ENCODE measurements at places on chromosomes 16 and 17.

GRCh38 chr17:75589012-75589918 lies 1.7 kb downstream of the MYO15B start:
- peaks cover 14% of the 10 kb centered on the region for H3K4me1 ChIP-seq
- H3K4me3 ChIP-seq, result peak overlapping the region; percentile 61
- peak; percentile 84 for DNase-seq

DNA sequence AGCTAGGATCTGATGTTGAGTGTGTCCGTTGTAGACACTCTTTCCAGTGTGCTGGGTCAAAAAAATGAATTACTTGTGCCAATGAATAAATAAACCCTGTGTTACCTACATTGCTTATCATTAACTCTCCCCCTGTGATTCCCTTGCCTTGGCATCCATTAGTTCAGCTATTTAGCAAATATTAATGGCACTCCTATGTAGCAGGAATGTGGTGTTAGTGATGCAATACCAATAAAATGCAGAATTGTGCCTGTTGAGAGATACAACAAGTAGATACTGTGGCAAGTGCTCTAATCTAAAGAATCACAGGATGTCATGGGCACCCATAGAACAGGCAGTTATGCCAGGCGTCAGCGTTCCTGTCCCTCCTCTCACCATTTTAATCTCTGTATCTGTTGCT lies 343.2 kb downstream of the PMP22 start:
- DNase-seq, result no peak
- H3K27ac ChIP-seq, result no peak overlapping the region

DNA sequence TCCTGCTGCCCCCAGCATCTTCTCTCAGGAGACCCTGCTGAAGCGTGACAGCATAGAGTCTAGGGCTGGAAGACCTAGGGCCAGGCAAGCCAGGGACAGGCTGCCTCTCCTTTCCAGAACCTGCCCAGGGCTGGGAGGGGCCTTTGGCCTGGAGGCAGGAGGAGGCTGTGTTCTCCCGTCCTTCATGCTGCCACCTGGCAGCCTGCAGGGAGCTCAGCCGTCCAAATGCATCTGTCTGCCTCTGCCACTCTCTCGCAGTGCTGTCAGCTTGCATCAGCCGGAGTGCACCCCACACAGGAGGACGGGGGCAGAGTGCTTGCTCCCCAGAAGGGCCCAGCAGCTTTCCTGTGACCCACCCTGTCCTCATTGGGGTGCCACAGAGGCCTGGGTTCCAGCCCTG lies 31.3 kb downstream of the ARHGAP23 start:
- no peak overlapping the region for H3K27ac ChIP-seq
- H3K36me3 ChIP-seq, result no peaks in the 10 kb centered on the region
- H3K27me3 ChIP-seq, result peaks cover 19% of the 10 kb centered on the region
- no peak overlapping the region for H3K4me3 ChIP-seq
- H3K4me1 ChIP-seq, result peaks cover 6% of the 10 kb centered on the region

- H3K4me3 ChIP-seq, result peak overlapping the region; percentile 17
- no peak for DNase-seq
- H3K27ac ChIP-seq, result peak overlapping the region; percentile 93
- H3K36me3 ChIP-seq, result peaks cover 6% of the 10 kb centered on the region
- H3K4me1 ChIP-seq, result peaks cover 51% of the 10 kb centered on the region
These were observed 31.0 kb downstream of the CPNE2 start for GRCh38 chr16:57123216-57123973.

GRCh38 chr17:71380535-71380934 lies 740.3 kb upstream of the SOX9 start:
- no peak overlapping the region for H3K27ac ChIP-seq
- no peak for DNase-seq
- H3K36me3 ChIP-seq, result no peaks in the 10 kb centered on the region
- no peak overlapping the region for H3K4me3 ChIP-seq
- no peaks in the 10 kb centered on the region for H3K27me3 ChIP-seq
- H3K4me1 ChIP-seq, result no peaks in the 10 kb centered on the region

DNA sequence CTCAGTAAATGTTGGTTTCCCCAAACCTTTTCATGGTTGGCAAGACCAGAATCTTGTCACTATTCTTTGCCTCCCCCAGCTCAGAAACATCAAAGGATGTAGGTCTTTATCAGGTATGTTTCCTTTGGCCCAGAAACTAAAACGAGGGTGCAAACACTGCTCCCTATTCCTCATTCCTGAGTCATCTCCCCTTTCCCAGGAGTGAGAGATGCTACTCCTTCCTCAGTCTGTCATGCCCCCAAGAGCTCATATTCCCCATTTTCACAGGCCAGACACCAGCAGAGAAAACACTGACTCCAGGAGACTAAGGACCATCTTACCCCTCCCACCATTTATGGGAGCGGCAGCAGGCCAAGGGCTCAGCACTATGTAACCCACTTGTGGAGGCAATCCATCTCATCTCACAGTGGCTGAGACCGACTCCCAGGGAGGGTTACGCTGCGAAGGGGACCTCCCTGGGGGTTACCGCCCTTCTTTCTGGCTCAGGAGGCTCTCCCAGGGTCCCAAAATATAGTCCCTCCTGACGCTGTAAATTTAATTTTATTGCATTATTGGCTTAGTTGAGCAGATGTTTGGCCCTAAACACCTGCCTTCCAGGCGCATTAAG lies 1.5 kb downstream of the GEMIN4 start:
- no peak for DNase-seq
- H3K4me1 ChIP-seq, result peaks cover 43% of the 10 kb centered on the region
- H3K4me3 ChIP-seq, result peak overlapping the region; percentile 94
- peak overlapping the region; percentile 5 for H3K27ac ChIP-seq

GRCh38 chr16:83494459-83494858 lies 313.3 kb upstream of the HSBP1 start:
- H3K36me3 ChIP-seq, result no peaks in the 10 kb centered on the region
- DNase-seq, result no peak
- no peak overlapping the region for H3K27ac ChIP-seq
- no peaks in the 10 kb centered on the region for H3K27me3 ChIP-seq
- H3K4me3 ChIP-seq, result no peak overlapping the region

GRCh38 chr16:50531901-50532300 lies 16.3 kb upstream of the NKD1 start:
- H3K27ac ChIP-seq, result no peak overlapping the region
- peaks cover 27% of the 10 kb centered on the region for H3K27me3 ChIP-seq
- H3K4me3 ChIP-seq, result no peak overlapping the region
- no peak for DNase-seq
- H3K4me1 ChIP-seq, result no peaks in the 10 kb centered on the region
- no peaks in the 10 kb centered on the region for H3K36me3 ChIP-seq

DNA sequence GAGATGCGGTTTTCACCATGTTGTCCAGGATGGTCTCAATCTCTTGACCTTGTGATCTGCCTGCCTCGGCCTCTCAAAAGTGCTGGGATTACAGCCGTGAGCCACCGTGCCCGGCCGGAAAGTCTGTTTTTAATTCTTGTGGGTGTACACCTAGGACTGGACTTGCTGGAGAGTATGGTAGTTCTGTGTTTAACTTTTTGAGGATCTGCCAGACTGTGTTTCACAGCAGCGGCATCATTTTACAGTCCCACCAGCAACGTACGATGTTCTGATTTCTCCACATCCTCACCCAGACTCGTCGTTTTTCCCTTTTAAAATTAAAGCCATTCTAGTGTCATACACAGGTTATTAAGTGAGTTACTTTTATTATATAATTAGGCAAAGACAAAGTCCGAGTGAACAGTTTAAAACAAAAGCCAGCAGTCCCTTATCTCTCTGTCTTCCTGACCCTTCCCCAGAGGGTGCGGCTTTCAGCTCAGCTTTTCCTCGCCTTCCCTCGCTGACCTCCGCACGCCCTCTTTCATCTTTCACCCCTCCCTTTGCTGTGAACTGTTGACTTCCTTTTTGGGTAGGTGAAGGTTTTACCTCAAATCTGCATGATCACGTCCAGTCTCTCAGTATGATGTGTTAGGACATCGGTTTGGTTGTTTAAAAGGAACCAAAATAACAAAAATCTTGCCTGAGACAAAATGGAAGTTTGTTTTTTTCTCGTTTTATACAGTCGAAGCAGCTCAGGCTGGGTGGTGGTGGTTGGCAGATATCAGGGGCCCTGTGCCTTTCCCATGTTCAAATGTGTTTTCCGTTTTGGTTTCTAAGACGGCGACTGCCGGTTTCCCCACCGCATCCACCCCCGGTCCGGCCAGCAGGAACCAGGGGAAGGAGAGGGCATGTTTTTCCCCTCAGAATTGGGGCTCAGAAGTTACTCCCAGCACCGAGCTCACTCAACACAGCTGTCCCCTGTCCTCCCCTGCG lies 18.0 kb downstream of the FAM234A start:
- H3K36me3 ChIP-seq, result peaks cover 12% of the 10 kb centered on the region
- DNase-seq, result no peak
- H3K4me3 ChIP-seq, result peak overlapping the region; percentile 77
- H3K27me3 ChIP-seq, result no peaks in the 10 kb centered on the region

GRCh38 chr17:28471531-28472342 lies 1.7 kb upstream of the SLC13A2 start:
- H3K4me3 ChIP-seq, result no peak overlapping the region
- peaks cover 12% of the 10 kb centered on the region for H3K4me1 ChIP-seq
- no peaks in the 10 kb centered on the region for H3K27me3 ChIP-seq
- no peak for DNase-seq

DNA sequence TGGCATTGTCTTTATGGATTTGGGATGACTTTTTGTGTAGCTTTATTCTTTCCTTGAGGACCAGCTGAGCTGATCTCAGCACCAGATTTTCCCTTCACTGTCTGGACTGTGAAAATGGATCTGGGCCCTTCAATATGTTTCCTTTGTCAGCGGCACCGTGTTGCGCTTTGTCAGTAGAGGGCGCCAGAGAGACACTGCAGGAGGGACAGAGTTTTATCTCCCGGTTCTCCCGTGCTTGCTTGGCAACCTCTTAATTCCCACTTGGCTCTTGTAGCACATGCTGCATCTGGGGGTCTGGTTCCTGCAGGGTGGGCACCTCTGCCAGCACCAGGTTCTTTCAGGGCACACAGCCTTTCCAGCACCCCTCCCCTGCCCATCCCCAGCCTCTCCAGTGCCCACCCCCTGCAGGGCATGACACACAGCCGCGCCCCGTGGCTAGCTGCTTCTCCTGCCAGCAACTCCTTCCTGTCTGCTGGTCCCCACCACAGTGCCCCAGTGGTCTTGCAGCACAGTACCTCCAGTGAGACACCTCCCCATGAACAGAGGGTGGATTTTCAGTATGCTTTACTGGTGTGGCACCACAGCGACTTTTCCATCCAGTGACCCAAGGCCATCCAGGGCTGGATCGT lies 19.6 kb downstream of the OR1D5 start:
- H3K27ac ChIP-seq, result no peak overlapping the region
- no peak overlapping the region for H3K4me3 ChIP-seq
- H3K27me3 ChIP-seq, result no peaks in the 10 kb centered on the region
- peaks cover 13% of the 10 kb centered on the region for H3K4me1 ChIP-seq
- no peak for DNase-seq
- H3K36me3 ChIP-seq, result peaks cover 10% of the 10 kb centered on the region

- H3K27me3 ChIP-seq, result no peaks in the 10 kb centered on the region
- DNase-seq, result no peak
- no peaks in the 10 kb centered on the region for H3K4me1 ChIP-seq
- H3K4me3 ChIP-seq, result no peak overlapping the region
- H3K36me3 ChIP-seq, result no peaks in the 10 kb centered on the region
These were observed 603.8 kb downstream of the CDH8 start for GRCh38 chr16:61432421-61432820.
